ENCODE measurements at places on chromosomes 1 and 21.

GRCh38 chr1:223087291-223088255 is 55.5 kb downstream of the TLR5 start:
- DNase-seq = no peak

- no peak for DNase-seq
Measured at GRCh38 chr1:211610779-211611556, 32.0 kb upstream of the SLC30A1 start.

DNA sequence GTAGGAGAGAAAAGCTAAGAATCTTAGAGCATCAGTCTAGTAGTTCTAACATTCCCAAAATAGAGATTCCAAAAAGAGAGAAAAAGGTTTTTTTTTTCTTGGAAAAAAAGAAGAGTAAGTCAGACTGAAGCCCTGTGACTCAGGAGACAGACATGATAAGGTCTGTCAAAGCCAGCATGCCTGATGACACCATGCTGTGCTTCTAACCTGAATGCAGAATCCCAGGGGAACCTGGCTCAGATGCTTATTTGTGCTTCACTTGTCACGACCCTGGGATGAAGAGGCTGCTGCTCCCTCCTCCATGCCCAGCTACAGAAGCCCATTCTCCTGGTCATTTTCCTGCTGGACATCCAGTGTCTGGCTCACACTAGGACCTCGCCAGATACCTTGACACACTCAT is 44.3 kb downstream of the ERICH3 start:
- DNase-seq = no peak

GRCh38 chr1:211833174-211833820 is 2.7 kb upstream of the LPGAT1 start:
- no peak for DNase-seq
